ENCODE measurements at places on chromosomes 1 and 21. TPM values are rescaled to one million over a fixed set of nuclear protein-coding genes. Genes with fewer than 3 reads are reported as not detected.
A peak's percentile ranks its signal among the peaks of the same experiment; 100 is the strongest.

The ZBTB37 gene
- total RNA-seq = 6.1 TPM

The DDAH1 gene
- 33.7 TPM for total RNA-seq

The ADORA1 gene
- 1.1 TPM for total RNA-seq

The CNTN2 gene
- 0.05 TPM for total RNA-seq

GRCh38 chr1:37575692-37576091 lies 19.0 kb downstream of the DNALI1 start:
- no peak overlapping the region for H3K4me3 ChIP-seq
- no peaks in the 10 kb centered on the region for H3K27me3 ChIP-seq
- DNase-seq = no peak
- no peaks in the 10 kb centered on the region for H3K4me1 ChIP-seq
- peaks cover 48% of the 10 kb centered on the region for H3K36me3 ChIP-seq

DNA sequence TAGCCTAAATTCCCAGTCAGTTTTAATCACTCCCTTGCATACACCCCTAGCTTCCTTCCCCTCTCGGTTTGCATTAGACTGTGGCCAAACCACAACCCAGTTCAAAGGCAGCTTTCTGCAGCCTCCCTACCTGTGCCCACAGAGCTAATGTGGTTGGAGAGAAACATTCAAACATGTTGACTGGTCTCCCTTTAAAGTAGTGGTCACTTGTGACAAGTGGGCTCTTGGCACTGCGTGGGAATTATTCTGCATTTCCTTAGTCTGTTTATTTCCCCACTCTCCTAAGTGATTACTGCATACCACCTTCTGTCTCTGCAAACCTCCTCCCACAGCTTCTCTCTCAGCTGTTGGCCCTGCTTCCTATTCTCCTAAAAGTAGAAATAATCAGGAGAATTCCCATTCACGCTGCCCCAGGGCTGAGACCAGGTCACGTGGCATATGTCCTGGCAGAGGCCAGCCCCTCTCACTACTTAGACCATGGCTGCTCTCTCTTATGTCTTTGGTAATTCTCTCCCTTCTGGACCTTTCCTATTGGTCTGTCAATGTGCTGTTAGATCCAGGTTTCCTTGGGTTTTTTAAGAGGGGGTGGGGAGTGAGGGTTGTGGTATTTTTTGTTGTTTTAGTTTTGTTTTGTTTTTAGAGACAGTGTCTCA lies 38.4 kb upstream of the CD101 start:
- no peak for DNase-seq
- no peaks in the 10 kb centered on the region for H3K27me3 ChIP-seq
- no peak overlapping the region for H3K27ac ChIP-seq
- no peak overlapping the region for H3K4me3 ChIP-seq

DNA sequence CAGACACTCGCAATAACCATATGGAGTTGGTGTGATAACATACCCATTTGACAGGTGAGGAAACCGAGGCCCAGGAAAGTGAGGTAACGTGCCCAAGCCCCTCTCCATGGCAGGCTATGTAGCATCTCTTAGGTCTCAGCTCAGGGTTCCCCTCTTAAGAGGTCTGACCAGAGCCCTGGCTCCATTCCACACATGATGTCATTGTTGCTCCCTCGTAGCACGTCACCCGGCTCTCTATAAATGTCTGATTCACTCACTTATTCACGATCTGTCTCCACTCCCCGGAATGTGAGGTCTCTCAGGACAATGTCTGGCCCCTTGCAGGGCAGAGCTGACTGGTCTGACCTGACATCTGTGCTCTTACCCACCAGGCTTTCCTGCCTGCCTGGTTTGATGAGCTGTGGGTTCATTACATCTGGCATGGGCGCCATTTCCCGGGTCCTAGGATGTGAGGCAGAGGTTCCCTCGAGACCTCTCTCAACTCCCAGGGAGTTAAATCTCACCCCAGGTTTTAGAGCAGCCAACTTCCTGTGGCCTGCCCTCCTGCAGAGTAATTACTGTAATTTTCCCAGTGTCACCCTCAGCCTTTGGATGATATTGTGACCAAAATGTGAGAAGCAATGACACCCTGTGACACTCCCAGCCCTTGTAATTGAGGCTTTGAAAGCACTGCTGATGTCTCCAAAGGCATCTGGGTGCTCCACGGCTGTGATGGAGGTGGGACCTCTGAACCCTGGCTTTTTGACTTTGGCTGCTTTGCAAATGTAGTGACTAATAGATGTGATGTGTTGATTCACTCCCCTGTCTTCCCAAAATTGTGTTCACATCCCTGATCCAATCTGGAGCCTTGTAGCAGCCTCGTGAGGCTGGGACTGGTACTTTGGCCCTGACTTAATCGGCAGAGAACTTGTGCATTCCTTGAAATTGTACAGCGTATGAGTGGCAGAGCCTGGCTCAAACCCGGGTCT lies 10.6 kb downstream of the ACTL8 start:
- no peak overlapping the region for H3K27ac ChIP-seq
- no peak overlapping the region for H3K4me3 ChIP-seq
- no peaks in the 10 kb centered on the region for H3K36me3 ChIP-seq
- DNase-seq = no peak

DNA sequence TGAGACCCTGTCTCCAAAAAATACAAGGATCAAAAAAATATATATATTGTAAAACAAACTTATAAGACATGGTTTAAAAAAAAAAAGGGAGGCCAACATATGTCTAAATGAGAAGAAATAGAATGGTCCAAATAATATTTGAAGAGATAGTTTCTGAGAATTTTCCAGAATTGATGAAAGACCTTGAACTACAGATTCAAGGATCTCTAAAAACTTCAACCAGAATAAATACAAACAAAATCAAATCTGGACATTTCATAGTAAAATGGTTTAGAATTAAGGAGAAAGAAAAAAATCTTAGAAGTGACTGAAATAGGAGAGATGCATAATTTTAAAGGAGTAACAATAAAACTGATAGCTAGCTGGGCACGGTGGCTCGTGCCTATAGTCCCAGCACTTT lies 45.5 kb upstream of the RCOR3 start:
- DNase-seq = no peak
- no peak overlapping the region for H3K27ac ChIP-seq
- no peaks in the 10 kb centered on the region for H3K27me3 ChIP-seq

DNA sequence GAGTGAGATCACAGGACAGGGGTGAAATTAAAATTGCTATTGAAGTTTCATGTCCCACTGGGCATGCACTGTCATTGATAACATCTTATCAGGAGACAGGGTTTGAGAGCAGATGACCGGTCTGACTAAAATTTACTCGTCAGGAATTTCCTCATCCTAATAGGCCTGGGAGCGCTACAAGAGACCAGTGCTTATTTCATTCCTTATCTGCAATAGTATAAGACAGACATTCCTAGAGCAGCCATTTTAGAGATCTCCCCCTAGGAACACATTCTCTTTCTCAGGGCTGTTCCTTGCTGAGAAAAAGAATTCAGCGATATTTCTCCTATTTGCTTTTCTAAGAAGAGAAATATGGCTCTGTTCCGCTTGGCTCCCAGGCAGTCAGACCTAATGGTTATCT lies 181.4 kb upstream of the ETV3 start:
- no peak overlapping the region for H3K27ac ChIP-seq
- no peaks in the 10 kb centered on the region for H3K4me1 ChIP-seq
- no peaks in the 10 kb centered on the region for H3K27me3 ChIP-seq

DNA sequence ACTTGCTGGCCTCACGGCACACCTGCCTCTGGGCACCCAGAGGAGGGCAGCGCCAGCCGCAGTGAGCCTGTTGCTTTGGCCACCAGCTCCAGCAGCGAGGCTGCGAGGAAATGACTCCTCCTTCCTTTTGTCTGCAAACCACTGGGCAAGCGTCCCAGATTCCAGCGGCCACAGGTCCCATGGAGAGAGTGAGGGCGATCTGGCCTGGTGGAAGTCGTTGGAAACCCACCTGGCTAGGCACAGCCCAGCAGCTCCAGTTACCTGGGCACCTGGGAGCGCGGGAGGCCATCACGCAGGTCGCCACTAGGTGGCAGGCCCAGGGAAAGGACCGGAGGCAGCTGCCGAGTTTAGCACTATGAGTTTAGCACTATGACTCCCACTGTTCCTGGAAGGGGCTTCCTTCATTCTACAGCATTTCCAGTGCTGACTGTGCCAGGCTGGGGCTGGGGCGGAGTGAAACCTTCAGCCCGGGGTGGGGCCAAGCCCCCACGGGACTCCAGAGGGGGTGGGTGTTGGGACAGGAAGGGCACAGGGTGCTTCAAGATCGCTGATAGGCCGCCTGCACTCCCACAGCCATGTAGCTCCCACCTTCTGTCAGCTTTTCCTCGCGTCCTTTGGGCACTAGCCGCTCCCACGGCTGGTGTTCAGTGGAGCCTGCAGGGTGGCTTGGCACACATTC lies 1.1 kb upstream of the ESPN start:
- H3K4me1 ChIP-seq = peaks cover 19% of the 10 kb centered on the region
- no peak overlapping the region for H3K27ac ChIP-seq
- peak; percentile 75 for DNase-seq
- H3K4me3 ChIP-seq = no peak overlapping the region
- peaks cover 2% of the 10 kb centered on the region for H3K27me3 ChIP-seq
- H3K36me3 ChIP-seq = no peaks in the 10 kb centered on the region

DNA sequence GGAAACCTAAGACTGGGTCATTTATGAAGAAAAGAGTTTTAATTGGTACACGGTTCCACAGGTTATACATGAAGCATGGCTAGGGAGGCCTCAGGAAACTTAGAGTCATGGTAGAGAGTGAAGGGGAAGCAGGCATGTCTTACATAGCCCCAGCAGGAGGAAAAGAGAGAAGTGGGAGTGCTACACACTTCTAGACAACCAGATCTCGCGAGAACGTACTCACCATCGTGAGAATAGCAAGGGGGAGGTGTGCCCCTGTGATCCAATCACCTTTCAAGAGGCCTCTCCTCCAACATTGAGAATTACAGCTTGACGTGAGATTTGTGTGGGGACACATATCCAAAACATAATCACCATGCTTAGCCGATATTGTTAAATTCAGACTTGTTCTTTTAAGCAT lies 62.8 kb downstream of the DYRK1A start:
- no peaks in the 10 kb centered on the region for H3K36me3 ChIP-seq
- no peaks in the 10 kb centered on the region for H3K27me3 ChIP-seq
- no peak overlapping the region for H3K27ac ChIP-seq
- no peak for DNase-seq
- peaks cover 27% of the 10 kb centered on the region for H3K4me1 ChIP-seq
- H3K4me3 ChIP-seq = no peak overlapping the region

GRCh38 chr1:215631489-215631888 lies 64.4 kb downstream of the KCTD3 start:
- no peak overlapping the region for H3K4me3 ChIP-seq
- H3K36me3 ChIP-seq = no peaks in the 10 kb centered on the region
- H3K27me3 ChIP-seq = no peaks in the 10 kb centered on the region
- H3K4me1 ChIP-seq = peaks cover 19% of the 10 kb centered on the region
- no peak for DNase-seq

- no peaks in the 10 kb centered on the region for H3K36me3 ChIP-seq
- H3K27me3 ChIP-seq = no peaks in the 10 kb centered on the region
- H3K4me3 ChIP-seq = no peak overlapping the region
- H3K27ac ChIP-seq = no peak overlapping the region
- peaks cover 44% of the 10 kb centered on the region for H3K4me1 ChIP-seq
These were observed 16.6 kb upstream of the SLAMF6 start for GRCh38 chr1:160539684-160539989.

GRCh38 chr1:223273511-223273910 lies 90.5 kb downstream of the SUSD4 start:
- peaks cover 5% of the 10 kb centered on the region for H3K4me1 ChIP-seq
- DNase-seq = no peak
- no peak overlapping the region for H3K27ac ChIP-seq
- no peaks in the 10 kb centered on the region for H3K36me3 ChIP-seq

Data from liver (tissue), 10 donors.